ENCODE measurements at places on chromosomes 1 and 21.

- no peak for DNase-seq
Observed at GRCh38 chr1:198118134-198118533, 38.7 kb upstream of the NEK7 start.

- DNase-seq: no peak
Observed at GRCh38 chr1:204584699-204585372, 68.6 kb downstream of the MDM4 start.

GRCh38 chr1:198848206-198848605 is 209.4 kb downstream of the PTPRC start:
- DNase-seq: no peak

- no peak for DNase-seq
Observed at GRCh38 chr1:74012583-74012982, 185.4 kb downstream of the LRRIQ3 start.

DNA sequence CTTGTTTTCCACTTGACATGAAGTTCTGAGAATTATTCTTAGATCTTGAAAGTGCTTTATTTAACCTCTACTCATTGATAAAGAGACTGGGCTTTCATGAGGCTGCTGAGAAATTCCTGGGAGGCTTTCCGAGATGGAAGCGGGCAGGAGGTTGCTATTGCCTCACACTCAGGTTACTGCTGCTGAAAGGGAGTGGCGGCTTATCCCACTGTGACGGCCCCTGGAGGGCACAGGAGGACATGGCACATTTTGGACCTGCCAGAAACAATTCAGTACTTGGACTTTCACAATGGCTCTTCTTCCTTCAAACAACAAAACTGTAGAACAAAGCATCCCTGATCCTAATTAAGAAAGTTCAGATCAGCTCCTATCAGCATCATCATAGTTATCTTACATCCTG is 16.2 kb upstream of the MARK1 start:
- no peak for DNase-seq

DNA sequence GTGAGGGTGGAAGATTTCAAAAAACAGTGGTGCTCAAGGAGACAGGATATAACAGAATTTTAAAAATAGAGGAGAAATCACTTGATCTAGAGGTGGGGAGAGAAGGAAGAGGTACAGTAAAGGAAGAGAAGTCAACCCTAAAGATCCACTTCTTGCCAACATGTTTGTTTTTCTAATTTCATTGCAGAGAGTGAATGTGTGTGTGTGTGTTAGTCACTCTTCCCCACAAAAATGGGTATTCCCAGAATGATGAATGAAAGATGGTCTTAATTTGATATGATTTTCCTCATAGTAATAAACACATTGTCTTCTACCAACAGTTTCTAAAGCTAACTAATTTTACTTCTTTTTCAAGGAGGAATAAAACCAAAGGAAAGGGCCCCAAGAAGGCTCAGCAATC is 74.2 kb upstream of the NGF start:
- no peak for DNase-seq

- DNase-seq: no peak
Observed at GRCh38 chr1:59039551-59039950, 255.7 kb upstream of the JUN start.
